ENCODE measurements at places on chromosomes 5 and 9. TPM values are rescaled to one million over a fixed set of nuclear protein-coding genes. Genes with fewer than 3 reads are reported as not detected.

GRCh38 chr9:101462558-101462957, 27.0 kb upstream of the ALDOB start:
- H3K27me3 ChIP-seq = no peaks in the 10 kb centered on the region
- no peak overlapping the region for H3K4me3 ChIP-seq
- no peaks in the 10 kb centered on the region for H3K36me3 ChIP-seq
- no peak overlapping the region for H3K27ac ChIP-seq
- DNase-seq = no peak

GRCh38 chr5:133309166-133309795, 257.5 kb downstream of the HSPA4 start:
- no peaks in the 10 kb centered on the region for H3K27me3 ChIP-seq
- no peak overlapping the region for H3K4me3 ChIP-seq
- no peaks in the 10 kb centered on the region for H3K4me1 ChIP-seq
- DNase-seq = no peak
- no peaks in the 10 kb centered on the region for H3K36me3 ChIP-seq
- no peak overlapping the region for H3K27ac ChIP-seq

GRCh38 chr5:97162045-97162444, 19.6 kb upstream of the LIX1 start:
- no peak overlapping the region for H3K4me3 ChIP-seq
- peak; percentile 44 for DNase-seq
- no peaks in the 10 kb centered on the region for H3K27me3 ChIP-seq

DNA sequence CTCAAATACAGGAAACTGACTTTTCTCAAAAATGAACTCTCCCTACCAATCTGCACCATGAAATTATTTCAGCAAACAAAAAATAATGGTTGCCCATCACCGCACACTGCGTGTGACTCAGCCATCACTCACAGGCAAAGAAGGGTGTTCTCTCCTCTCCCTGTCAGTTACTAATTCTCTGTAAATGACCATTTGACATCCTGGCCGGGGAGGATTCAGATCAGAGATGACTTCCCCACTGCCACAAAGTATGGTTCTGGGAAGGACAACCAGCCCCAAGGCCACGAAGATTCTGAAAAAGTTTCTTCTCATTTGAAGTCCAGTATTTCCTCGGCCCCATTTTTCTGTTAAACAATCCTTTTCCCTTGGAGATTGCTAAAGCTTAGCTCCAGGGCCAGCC, 199.4 kb downstream of the AUH start:
- no peaks in the 10 kb centered on the region for H3K27me3 ChIP-seq
- H3K27ac ChIP-seq = no peak overlapping the region
- no peak overlapping the region for H3K4me3 ChIP-seq
- no peaks in the 10 kb centered on the region for H3K36me3 ChIP-seq
- DNase-seq = no peak

DNA sequence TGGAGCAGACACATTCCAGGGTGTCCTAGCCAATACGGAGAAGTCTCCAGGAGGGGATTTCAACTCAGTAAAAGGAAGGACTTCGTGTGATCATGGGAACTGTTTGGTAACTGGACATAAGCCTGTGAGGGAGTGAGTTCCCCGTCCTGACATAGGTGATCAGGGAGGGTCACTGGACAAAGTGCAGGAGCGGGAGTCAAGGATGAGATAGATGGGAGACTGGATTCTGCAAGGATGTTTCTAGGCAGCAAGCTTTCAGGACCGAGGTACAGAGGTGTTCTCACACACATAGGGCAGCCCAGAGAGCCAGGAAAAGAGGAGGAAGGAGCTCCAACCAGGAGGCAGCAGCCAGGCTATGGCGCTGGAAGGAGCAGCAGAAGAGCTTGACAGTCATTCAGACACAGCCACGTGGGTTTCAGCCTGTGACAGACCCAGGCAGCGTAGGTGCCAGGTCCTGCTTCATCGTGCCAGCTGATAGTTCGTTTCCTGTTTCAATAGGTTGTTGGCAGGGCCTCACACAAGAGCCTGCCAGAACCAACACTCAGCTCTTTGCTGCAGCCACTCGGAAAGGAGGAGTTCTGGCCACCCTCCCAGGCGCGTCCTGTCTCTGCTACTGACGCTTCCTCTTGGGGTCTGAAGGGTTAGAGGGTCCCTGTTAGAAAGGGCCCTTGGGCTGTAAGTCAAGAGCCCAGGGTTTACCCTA, 84.1 kb downstream of the AMBP start:
- no peak overlapping the region for H3K4me3 ChIP-seq
- peaks cover 11% of the 10 kb centered on the region for H3K4me1 ChIP-seq
- peak; percentile 62 for DNase-seq
- no peaks in the 10 kb centered on the region for H3K27me3 ChIP-seq
- H3K27ac ChIP-seq = no peak overlapping the region

DNA sequence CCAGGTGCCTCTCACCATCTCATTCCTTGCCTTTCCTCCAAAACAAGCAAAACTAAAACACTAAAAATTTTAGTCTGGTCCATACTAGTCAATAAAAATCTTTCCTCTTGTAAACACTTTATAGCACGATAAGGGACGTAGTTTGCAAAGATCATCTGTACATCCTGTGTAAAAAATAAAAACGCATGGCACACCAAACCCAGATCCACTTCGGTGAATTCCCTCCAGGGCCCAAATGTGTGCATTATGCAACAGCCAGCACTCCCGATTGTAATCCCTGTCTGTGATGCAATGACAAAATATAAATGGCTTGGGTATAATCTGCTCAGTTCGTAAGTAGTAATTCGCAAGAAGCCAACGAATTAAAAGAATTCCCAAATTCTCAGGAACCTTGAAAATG, 1.4 kb downstream of the FAM169A start:
- DNase-seq = no peak
- peaks cover 4% of the 10 kb centered on the region for H3K4me1 ChIP-seq
- no peaks in the 10 kb centered on the region for H3K36me3 ChIP-seq
- H3K27me3 ChIP-seq = no peaks in the 10 kb centered on the region
- no peak overlapping the region for H3K27ac ChIP-seq

DNA sequence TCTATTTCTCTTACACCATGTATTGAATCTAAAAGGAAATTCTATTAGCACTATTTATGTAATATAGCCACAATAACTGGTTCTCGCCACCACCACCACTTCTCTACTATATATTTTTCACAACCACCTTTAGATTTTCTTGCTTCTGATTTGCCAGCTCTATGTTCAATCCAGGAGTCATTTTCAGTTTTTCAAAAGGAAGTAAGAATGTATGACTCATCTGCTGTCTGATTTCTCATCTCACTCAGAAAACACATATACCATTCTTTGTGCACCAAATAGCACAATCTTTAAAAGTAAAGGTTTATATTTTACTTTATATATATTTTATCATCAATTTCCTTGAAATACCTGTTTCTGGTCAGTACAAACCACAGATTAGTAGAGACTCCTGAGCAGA, 1127.5 kb downstream of the TAF11L14 start:
- H3K4me1 ChIP-seq = no peaks in the 10 kb centered on the region
- H3K27me3 ChIP-seq = no peaks in the 10 kb centered on the region
- H3K4me3 ChIP-seq = no peak overlapping the region
- no peak overlapping the region for H3K27ac ChIP-seq
- H3K36me3 ChIP-seq = no peaks in the 10 kb centered on the region

DNA sequence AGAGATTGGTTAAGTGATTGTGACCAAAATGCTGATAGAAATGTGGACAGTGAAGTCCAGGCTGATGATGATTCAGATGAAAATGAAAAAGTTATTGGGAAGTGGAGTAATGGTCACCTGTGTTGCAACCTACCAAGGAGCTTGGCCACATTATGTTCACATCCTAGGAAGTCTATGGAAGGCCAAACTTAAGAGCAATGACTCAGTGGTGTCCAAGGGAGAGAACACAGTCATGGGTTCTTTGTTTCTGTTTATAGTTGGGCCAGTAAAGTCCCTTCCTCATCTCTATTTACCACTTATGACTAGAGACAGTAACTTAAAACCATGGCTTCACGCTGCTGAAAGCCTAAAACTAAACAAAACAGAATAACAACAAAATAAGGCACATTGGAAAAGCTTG, 555.3 kb upstream of the DAB2 start:
- no peak overlapping the region for H3K27ac ChIP-seq
- no peaks in the 10 kb centered on the region for H3K36me3 ChIP-seq
- H3K27me3 ChIP-seq = no peaks in the 10 kb centered on the region
- no peaks in the 10 kb centered on the region for H3K4me1 ChIP-seq
- no peak overlapping the region for H3K4me3 ChIP-seq

- H3K27me3 ChIP-seq = no peaks in the 10 kb centered on the region
- peak overlapping the region; percentile 100 for H3K27ac ChIP-seq
- DNase-seq = peak; percentile 60
- peak overlapping the region; percentile 72 for H3K4me3 ChIP-seq
- no peaks in the 10 kb centered on the region for H3K4me1 ChIP-seq
These were observed 3.1 kb downstream of the KLF9 start for GRCh38 chr9:70411121-70411929.

- H3K27me3 ChIP-seq = no peaks in the 10 kb centered on the region
- DNase-seq = no peak
- no peaks in the 10 kb centered on the region for H3K4me1 ChIP-seq
- H3K4me3 ChIP-seq = no peak overlapping the region
- no peak overlapping the region for H3K27ac ChIP-seq
These were observed 1054.9 kb downstream of the PTPRD start for GRCh38 chr9:9557804-9558334.

- no peak for DNase-seq
- no peak overlapping the region for H3K27ac ChIP-seq
- no peak overlapping the region for H3K4me3 ChIP-seq
- no peaks in the 10 kb centered on the region for H3K4me1 ChIP-seq
- H3K27me3 ChIP-seq = no peaks in the 10 kb centered on the region
These were observed 262.9 kb upstream of the DMAC1 start for GRCh38 chr9:8062459-8062858.

GRCh38 chr5:69019668-69020375, 74.0 kb upstream of the SLC30A5 start:
- no peaks in the 10 kb centered on the region for H3K4me1 ChIP-seq
- no peaks in the 10 kb centered on the region for H3K27me3 ChIP-seq
- no peaks in the 10 kb centered on the region for H3K36me3 ChIP-seq
- no peak for DNase-seq

Gene VCAN
- total RNA-seq = 58.2 TPM

Gene NEURL1B
- 90.0 TPM for total RNA-seq

Gene B4GALT1
- 13.1 TPM for total RNA-seq

Gene ZBTB34
- total RNA-seq = 13.8 TPM

Measured in uterus (tissue), 4 donors.